Heart left ventricle (tissue), 16 donors: ENCODE measurements at places on chromosomes 16 and 17. TPM values are rescaled to one million over a fixed set of nuclear protein-coding genes. Genes with fewer than 3 reads are reported as not detected.

MYL4 gene
- total RNA-seq = 24.9 TPM

DNA sequence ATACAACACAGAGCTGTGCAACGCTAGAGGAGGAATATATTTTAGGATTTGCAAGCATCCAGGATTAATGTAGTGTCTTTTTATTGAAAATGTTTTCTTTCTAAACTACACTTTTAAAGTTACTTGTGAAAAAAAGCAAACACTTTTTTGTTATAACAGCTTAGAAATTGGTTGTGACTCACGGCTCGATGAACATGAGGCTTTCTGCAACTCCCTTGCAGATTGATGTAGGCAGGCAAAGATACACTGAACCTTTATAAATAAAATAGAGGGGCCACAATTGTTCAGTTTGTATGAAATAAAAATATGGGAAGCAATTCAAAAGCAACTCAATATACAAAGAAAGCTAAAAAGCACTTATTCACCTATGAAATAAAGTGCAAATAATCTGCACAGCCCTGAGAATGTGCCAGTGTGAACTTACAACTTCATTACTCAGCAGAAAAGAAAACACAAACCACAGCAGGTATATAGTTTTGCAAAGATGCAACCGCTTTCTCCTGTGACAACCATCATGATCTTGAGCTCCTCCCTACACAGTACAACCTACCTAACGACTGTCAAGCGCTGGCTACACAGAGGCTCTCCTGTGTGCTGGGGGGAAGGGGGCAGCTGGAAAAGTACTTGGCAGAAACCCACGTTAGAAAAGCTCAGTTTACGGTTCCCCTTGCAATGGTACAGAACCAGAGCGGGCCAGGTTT lies 948 bp downstream of the LUC7L start:
- no peak for DNase-seq

DNA sequence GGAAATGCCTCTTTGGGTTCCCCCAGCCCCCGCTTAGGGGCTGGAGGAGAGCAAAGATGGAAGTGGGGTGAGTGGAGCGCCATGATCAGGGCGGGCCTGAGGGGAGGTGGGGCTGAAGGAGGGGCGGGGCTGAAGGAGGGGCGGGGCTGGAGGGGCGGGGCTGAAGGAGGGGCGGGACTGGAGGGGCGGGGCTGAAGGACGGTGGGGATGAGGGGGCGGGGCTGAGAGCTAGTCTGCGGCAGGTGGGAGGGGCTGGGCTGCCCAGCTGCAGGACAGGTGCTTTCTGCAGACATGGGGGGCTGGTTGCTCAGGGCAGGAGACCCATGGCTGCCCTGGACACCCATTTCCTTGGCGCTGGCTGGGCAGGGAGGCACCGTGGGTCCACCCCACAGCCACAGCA lies 39.1 kb upstream of the PABPN1L start:
- no peak for DNase-seq

- DNase-seq = no peak
Measured at GRCh38 chr17:74641224-74641957, 17.9 kb upstream of the CD300E start.

DNA sequence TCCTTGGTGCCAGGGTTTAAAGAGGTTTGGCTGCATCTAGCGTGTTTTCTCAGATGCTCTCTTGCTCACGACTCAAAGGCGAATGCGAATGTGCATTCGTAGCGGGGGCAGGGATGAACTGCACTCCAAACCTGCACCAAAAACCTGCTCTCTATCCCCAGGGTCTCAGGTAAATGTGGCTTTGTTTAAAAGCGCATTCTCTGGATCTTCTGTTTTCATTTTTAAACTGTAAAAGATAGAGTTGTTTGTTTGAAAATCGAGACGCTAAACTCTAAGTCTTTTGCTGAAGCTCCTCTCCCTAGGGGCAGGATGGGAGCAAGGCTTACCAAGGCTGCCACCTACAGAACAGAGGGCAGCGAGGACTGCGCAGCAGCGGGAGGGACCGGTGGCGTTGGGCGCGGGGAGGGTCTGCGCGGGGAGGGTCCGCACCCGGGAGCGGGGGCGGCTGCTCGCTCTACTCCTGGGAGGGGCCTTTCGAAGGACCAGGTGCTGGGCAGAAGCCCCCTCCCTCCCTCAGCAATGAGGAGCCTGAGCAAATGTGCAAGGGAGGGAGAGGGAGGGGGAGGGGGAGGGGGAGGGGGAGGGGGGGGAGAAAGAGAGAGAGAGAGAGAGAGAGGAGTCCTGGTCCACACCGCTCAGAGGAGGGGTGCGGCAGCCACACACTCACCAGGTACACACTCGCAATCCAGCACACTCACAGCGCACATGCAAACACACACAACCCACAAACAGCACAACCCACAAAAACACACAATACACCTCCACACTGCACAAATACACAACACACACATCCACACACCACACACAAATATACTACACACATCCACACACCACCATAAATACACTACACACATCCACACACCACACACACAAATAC lies 142.8 kb downstream of the GRIN2A start:
- DNase-seq = peak; percentile 37

C16orf90 gene
- not detected for total RNA-seq

GRCh38 chr17:77999413-78000173 lies 41.1 kb downstream of the TNRC6C start:
- no peak for DNase-seq

GRCh38 chr17:47266782-47267181 lies 13.2 kb downstream of the ITGB3 start:
- DNase-seq = no peak

KIF18B gene
- 0.18 TPM for total RNA-seq

- no peak for DNase-seq
Measured at GRCh38 chr16:58114827-58115825, 14.1 kb downstream of the CFAP20 start.

- DNase-seq = no peak
Measured at GRCh38 chr16:29777576-29778350, at the start of gene ZG16. ZG16 (plus strand) TSS chr16:29778256; CDS start chr16:29779267, 1,011 bp downstream.

DNA sequence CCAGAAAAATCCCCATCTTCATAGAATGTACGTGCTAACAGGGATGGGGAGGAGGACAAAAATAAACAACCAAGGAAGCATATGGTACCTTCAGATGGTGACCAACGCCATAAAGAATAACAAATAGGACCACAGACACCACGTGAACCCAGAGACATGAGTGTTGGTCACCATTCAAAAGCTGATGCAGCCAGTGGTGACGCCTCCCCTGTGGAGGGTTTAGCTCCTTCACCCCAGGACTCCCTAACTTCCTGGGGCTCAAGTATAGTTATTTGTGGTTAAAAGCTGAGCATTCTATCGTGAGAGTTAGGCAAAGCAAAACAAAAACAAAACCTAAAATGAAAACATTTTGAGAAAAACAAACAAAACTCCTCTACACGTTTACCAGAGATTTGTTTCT lies 184.7 kb downstream of the SOX9 start:
- no peak for DNase-seq

GRCh38 chr16:75703306-75703705 lies 2.0 kb upstream of the DUXB start:
- DNase-seq = no peak

DNA sequence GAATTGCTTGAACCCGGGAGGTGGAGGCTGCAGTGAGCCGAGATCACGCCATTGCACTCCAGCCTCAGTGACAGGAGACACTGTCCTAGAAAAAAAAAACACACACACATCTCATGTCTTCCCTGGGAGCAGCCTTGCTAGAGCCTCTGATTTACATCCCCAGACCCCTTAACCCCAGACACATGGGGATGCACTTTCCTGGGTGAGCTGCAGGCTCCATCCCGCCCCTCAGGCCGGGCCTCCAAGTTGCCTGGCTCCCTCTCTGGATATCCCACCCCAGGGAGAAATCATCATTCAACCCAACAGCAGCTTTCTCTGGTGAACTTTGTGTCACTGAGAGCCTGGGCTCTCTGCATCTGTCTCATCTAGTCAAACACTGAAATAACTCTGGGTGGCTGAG lies 21.5 kb downstream of the SRL start:
- no peak for DNase-seq

NLRC3 gene
- 1.1 TPM for total RNA-seq
